ENCODE measurements at places on chromosomes 3 and 15.

DNA sequence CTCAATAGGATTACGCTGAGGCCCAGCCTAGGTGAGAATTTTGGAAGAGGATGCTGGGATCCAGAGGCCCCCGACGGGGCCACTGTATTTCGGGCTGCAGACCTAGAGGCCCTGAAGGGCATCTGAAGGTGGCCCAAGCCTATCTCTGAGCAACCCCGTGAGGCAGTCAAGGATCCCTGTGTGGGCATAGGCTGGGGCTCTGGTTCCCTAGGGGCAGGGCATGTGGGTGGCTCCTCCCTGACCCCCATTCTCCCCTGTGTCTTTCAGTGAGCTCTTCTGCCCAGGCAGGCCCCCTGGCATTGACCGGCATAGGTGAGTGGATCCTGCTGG, 216.0 kb downstream of the SNRPN start:
- DNase-seq = no peak

- no peak for DNase-seq
Measured at GRCh38 chr3:197430502-197430901, 125.3 kb downstream of the BDH1 start.

GRCh38 chr3:98734735-98735134, 28.4 kb upstream of the ST3GAL6 start:
- DNase-seq = peak; percentile 1

DNA sequence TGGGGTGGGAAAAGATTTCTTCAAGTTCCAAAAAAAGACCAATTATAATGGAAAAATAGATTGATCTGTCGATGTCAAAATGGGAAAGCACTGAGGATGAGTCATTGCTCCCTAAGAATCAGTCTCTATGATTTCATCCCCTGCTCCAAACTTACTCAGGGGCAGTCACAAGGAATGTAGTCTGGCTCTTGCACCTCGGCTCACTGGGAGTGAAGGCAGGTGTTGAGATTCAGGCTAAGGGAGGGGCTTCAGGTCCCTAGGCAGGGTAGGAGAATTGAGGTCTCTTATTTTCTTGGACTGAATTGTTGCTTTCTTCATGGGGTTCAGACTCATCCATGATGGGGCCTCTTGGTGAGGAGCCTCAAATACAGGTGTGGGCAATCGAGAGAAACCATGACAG, 14.2 kb downstream of the ESYT3 start:
- no peak for DNase-seq

GRCh38 chr3:23767546-23767945, 38.2 kb upstream of the UBE2E1 start:
- no peak for DNase-seq

- DNase-seq = peak; percentile 99
Measured at GRCh38 chr15:60371175-60372051, 26.4 kb downstream of the ANXA2 start.

- no peak for DNase-seq
Measured at GRCh38 chr15:25967116-25967515, 104.0 kb upstream of the ATP10A start.

DNA sequence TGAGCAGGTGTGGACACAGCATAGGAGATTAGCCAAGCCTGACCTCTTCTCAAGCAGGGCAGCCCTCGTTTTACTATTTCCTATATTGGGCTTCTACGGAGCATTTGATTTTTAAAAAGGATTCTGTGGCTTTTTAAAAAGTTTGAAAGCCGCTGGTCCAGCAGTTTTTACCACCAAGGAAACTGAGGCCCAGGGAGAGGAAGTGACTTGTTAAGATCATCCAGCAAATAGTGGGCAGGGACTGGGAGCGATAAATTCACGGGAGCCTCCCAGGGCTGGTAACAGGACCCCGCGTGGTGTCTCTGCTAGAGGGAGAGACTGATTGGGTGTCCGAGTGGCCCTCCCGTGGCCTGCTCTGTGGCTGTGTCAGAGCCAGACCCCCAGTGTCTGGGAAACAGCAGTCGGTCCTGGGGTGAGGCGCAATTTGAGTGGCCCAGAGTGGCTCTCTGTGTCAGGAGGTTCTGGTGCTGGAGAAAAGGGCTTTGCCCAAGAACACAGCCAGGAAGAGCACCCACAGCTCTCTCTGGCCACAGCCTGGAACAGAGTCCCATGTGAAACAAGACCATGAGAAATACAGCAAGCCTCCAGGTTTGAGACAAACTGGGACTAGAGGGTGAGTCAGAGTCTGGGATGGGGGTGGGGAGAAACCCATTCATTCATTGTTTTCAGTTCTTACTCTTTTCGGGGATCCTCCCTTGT, 4.2 kb downstream of the FURIN start:
- peak; percentile 84 for DNase-seq

GRCh38 chr3:172324611-172325203, 123.5 kb downstream of the GHSR start:
- no peak for DNase-seq

- DNase-seq = no peak
Measured at GRCh38 chr3:23481011-23481615, 278.0 kb downstream of the UBE2E2 start.

DNA sequence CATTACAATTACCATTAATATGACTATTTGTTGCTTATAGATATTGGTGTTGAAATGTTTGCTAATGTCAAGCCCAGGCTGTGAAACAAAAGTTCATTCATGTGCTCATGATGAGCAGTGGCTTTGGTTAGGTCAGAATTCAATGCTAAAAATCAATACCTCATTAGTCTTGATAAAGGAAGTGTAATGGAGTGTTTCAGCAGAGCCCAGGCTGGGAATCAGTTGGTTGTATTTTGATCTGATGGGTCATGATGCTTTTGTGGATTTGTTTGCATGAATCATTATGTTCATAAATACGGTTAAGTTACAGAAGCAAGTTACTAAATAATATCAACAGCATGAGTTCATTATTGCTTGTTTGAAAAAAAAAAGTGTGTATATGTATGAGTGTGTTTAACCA, 13.6 kb upstream of the ZNF774 start:
- DNase-seq = no peak

DNA sequence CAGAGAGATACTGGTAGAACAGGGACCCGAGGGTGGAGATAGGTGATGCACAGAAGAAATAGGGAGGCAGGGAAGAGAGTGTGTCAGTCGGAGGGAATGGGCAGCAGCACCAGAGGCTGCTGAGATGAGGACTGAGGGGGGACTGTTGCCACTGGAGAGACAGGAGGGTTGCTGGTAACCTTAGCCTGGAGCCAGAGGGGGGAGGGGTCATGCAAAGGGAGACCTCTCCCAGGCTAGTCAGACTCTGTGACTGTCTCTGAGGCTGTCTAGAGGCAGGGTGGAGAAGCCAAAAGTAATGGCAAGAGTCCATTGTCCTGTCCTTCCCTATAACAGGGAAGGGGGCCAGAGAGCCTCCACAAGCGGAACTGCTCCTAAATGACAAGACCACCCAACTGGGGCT, 2.1 kb upstream of the DLEC1 start:
- no peak for DNase-seq

GRCh38 chr3:33795131-33795530, 3.3 kb upstream of the PDCD6IP start:
- no peak for DNase-seq

DNA sequence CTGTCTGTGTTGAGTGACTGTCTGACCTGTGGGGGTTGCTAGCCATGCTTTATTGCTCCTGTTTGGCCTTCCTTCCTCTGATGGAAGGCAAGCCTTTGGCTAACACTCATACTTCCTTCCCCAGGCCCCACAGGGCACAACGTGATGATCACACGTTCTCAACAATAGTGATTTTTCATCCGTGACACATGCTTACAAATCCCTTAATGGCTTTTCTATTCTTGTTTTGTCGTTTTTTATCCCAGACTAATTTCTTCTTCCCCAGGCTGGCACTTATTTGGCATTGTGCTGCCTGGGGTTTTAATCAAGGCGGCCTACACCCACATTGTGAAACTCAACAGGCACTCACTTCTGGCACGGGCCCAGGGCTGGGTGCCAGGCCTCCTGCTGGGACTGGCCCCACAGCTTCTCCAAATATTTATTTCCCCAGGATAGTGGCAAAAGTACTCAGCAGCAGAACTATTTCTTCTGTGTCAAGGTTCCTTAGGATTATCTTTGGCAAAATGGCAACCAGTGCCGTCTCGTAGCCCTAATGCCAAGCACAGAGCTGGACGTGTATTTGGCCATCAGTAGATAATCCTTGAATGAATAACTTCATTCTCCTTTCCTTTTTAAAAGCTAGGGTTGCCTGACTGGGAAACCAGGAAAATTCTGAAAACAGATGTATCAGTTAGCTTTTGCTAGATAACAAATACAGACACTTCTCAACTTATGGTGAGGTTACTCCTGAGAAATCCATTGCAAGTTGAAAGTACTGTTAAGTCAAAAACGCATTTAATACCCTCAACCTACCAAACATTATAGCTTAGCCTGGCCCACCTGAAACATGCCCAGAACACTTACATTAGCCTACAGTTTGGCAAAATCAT, 30.6 kb downstream of the CMTM7 start:
- DNase-seq = peak; percentile 85

GRCh38 chr3:138455801-138456716, 21.6 kb downstream of the ESYT3 start:
- no peak for DNase-seq

DNA sequence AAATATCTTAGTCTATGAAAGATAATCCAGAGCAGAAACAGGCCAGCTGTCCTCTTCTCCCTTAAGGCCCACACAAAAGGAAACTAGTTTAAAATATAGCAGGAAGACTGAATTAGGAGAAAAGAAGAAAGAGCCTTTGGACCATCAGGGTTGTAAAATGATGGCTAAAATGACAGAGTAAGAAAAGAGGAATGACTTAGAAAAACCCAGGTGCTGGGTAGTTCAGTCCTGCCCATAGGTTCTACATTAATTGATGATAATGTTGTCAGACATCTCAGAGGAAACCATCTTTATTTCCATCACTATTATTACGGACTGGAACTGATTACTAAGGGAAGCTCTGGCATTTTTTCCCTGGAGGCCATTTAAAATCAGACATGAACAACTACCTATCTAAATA, 142.8 kb upstream of the STT3B start:
- no peak for DNase-seq

All from astrocyte of the spinal cord (primary cell).